ENCODE measurements at places on chromosomes 7 and 10.

- no peak for DNase-seq
These were observed 34.3 kb upstream of the PHF14 start for GRCh38 chr7:10939237-10939910.

GRCh38 chr7:69652947-69653701 is 54.8 kb downstream of the AUTS2 start:
- no peak for DNase-seq

GRCh38 chr7:2554661-2555111 is 638 bp downstream of the BRAT1 start:
- no peak for DNase-seq

DNA sequence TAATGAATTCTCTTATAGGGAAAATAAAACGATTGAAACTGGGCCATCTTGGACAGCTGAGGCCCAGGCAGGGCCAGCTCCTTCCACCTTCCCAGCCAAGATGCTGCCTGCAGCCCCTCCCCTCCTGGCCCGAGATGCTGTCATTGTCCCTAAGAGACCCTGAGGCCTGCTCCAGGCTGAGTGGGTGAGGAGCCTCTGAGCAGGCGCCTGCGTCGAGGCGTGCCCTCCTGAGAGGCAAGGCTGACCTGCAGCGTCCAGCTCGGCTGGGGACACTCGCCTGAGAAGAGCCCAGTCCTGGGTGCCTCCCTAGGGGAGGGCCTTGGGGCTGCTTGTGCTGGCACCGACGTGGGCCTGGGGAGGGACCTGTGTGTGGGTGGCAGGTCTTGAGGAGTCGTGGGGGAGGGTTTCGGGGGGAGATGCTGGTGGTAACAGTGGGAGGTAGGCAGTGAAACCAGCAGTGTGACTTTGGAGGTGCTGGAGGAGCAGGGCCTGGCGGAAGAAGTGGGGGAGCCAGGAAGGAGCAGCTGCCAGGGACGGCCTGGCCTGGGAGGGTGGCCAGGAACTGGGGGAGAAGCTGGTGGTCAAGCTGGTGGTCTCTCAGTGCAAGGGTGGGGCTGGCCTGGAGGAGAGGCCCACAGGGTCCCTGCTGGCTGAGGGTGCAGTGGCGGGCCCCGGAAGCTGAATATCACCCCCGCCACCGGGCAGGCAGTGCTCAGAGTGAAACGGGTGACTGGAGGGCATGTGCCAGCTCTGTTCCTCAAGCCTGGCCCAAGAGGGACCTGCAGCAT is 7.9 kb downstream of the GPR146 start:
- DNase-seq = no peak

DNA sequence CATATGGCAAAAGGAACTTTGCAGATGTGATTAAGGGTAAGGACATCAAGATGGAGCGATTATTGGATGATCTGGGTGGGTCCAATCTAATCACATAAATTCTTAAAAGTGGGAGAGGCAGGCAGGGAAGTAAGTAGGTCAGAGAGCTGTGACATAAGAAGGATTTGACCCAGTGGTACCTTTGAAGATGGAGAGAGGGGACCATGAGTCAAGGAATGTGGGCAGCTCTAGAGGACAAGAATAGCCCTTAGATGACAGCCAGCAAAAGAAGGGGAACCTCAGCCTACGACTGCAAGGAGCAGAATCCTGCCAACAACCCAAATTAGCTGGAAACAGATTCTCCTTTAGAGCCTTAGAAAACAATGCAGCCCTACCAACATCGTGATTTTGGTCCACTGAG is 34.5 kb downstream of the LAMB1 start:
- DNase-seq = no peak

DNA sequence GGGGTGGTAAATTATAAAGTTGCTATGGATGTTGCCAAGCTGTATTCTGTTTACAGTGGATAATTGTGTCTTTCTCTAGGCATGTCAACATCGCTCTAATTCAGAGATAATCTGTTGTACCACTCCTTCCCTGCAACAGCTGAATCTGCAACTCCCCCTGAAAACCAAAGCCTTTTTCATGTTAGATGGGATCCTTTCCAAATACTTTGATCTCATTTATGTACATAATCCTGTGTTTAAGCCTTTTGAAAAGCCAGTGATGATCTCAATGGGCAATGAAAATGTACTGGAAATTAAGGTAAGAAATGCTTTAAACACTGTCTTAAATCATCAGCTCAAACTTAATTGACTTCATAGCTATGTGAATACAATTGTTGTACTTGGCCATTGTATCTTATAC is 91.0 kb downstream of the MET start:
- DNase-seq = no peak

DNA sequence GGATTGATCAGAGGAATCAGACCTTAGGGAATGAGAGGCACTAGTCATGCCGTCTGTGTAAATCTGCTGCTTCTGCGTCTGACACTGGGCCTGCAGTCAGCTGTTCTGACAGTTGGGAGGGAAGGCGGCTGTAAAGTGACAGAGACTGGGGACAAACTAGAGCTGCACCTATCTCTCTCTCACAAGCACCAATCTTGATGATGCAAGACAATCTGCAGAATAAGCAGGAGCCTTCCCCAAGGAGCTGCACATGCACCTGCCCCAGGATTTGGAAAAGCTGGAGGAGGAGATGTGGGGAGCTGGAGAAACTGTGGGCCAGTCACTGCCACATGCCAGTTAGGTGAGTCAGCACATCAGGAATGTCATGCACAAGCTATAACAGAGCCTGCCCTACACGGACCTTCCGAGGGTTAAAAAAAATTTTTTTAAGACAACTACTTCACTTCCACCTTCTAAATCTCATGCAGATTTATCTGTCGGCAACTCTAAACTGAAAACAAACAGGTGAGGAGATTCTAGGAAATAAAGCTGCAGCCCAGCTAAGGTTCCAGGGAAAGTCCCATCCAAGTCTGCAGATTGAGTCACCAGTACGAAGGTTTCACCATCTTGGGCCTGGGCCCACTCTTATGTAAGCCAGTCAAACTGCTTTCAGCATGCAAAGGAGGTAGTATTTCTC is 39.2 kb downstream of the ENO4 start:
- DNase-seq = no peak

GRCh38 chr7:70406186-70406949 is 725.6 kb upstream of the GALNT17 start:
- no peak for DNase-seq

- DNase-seq = no peak
These were observed 77.6 kb upstream of the RSU1 start for GRCh38 chr10:16894821-16895220.

DNA sequence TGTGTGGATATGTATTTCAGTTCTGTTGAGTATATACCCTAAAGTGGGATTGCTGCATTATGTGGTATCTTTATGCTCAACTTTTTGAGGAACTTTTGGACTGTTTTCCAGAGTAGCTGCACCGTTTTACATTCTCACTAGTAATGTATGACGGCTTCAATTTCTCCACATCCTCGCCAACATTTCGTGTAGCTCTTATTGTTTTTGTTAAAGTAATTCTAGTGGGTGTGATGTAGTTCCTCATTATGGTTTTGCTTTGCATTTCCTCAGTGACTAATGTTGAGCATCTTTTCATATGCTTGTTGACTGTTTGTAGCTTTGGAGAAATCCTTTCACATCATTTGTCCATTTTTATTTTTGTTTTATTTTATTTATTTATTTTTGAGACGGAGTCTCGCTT is 4.5 kb downstream of the STMP1 start:
- DNase-seq = no peak

- DNase-seq = no peak
These were observed 133.2 kb downstream of the CAMK1D start for GRCh38 chr10:12482587-12482986.

DNA sequence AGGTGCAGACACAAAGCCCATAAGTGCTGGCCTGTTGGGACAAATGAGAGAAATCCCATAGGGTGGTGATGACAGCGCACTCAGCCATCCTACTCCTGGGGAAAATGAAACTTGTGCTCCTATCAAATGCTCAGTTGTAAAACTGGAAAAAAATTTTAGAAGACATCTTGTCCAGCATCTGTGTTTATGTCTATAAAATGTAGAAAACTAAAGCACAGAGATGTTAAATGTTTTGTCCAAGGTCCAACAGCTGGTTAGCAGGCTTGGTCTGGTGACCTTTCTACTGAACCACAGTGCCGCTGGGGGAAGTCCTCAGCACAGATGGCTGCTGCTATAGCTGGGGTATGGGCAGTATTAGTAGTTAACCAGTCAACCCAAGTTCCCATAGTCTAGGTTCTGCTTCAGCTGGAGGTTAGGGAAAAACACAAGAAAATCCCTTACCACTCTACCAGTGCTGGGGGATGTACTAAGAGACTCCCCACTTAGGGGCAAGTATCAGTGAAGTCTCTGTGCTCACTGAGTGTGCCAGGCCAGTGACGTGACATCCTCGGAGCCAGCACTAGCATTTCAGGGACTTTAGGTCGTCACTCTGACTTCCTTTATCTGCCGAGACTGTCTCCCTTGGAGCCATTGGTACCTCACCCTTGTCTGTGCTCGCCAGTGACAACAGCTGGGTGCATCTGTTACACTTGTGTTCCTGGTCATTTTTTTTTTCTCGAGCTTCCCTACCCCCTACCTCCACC is 1.9 kb downstream of the TSPAN33 start:
- DNase-seq = no peak

GRCh38 chr10:93758891-93759410 is 1.2 kb downstream of the LGI1 start:
- no peak for DNase-seq

- no peak for DNase-seq
These were observed 192.7 kb downstream of the PTPRN2 start for GRCh38 chr7:158394936-158395335.

GRCh38 chr7:139153832-139154231 is 44.3 kb upstream of the ZC3HAV1 start:
- no peak for DNase-seq

DNA sequence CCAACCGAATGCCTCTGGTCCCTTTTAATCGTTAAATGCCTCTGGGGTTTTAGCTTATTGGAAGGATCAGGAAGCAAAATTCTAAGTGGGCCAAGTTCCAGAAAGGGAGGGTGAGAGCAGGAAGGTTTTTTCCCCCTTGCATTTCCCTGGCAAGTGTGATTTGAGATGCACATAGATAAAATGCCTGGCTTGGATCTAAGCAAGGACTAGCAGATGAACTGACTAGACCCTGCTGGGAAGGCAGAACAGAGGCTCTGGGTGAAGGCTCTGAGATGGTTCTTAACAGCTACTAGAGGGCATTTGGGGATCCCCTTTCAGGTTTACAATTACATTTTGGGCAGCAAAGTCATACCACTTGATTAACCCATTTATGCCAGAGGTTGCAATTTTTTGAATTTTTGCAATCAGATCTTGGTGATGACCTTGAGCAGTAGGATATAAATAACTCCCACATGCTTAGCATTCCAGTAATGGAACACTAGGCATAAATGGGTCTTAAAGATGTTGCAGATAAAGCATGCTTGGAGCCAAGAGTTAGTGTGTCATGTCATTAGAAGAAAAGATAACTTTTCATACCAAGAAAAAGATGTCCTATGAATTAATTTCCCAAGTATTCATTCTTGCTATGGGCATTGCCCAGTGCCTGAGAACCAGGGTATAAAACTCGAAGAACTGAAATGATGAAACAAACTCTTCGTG is 205.9 kb downstream of the SEC23IP start:
- no peak for DNase-seq

GRCh38 chr10:118638680-118639079 is 43.2 kb upstream of the PRLHR start:
- DNase-seq = no peak

Data from esophagus squamous epithelium (tissue), 5 donors.